ENCODE measurements at places on chromosomes 11 and 22.

DNA sequence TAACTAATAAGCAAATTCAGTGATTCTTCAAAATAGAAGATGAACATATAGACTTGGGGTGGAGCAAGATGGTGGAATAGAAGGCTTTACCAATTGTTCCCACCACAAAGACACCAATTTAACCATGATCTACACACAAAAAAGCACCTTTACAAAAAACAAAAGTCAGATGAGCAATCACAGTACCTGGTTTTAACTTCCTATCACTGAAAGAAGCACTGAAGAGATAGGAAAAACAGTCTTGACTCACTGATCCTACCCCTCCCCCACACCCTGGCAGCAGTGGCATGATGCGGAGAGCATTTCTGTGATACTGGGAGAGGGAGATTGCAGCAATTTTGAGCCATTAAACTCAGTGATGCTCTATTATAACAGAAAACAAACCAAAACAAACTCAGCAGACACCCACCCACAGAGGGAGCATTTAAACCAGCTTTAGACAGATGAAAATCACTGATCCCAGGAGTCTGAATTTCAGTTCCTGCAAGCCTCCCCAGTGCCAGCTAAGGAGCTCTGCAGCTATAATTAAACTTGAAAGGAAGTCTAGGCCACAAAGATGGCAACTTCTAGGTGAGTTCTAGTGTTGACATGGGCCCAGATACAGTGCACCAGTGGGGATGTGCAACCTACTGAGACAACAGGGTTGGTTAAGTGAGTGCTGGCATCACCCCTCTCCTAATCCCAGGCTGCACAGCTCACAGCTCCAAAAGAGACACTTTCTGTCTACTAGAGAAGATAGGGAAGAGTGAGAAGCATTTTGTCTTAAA, 161.8 kb upstream of the GRIA4 start:
- no peak for DNase-seq

DNA sequence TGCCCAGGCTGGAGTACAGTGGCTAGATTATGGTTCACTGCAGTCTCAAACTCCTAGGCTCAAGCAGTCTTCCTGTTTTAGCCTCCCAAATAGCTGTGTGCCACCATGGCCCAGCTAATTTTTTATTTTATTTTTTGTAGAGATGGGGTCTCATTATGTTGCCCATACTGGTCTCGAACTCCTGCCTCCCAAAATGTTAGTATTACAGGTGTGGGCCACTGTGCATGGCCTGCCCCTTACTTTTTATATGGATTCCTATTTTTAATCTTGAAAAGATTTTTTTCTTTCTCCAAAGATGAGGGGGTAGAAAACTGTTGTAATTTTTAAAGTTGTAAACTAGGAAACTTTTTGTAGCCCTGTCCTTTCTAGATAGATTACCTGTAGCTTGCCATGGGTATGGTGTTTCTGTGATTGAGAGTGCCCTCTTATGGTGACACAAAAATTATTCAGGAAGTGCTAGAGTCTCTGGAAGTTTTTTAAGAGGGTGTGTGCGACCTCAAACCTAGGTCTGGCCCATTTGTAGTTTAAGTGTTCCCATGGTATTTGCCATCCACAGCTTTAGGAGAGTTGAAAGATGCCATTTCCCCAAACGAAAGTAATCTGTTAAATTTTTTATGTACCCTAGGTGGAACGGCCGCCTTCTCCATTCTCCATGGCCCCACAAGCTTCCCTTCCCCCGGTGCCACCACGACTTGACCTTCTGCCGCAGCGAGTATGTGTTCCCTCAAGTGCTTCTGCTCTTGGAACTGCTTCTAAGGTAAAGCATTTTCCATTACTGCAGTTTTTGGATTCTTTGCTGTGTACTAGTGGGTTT, 32.4 kb downstream of the MCAM start:
- DNase-seq = no peak

DNA sequence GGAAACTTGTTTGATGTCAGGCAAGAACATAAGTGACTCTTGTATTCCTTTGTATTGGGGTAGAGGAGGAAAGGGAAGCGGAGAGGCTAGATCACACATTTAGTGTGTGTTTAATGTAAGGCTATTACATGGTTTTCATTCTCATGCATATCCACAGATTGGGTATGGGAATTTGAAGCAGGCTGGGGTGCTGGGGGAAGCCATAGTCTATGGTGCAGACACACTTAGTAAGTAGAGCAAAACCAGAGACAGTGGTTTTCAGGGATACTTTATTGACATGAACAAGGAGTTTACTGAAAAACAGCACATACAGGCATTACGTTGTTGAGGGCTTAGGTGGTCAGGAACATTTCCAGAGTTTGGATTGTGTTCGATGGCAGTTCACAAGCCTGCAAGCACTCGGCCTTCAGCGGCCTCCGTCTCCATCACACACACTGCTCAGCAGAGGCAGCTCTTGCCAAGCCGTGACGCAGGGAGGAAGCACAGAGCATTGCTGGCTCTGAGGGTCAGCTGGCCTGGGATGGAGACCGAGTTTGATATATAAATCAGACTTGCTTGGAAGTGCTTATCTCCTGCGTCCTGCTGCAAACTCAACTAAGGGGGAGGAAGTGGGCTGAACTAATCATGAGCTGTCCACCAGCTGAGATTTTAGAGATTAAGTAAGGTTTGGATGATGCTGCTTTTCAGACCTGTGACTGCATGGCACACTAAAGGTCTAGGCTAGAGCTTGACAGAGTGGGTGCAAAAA, 25.3 kb downstream of the SCN3B start:
- DNase-seq = peak; percentile 33

DNA sequence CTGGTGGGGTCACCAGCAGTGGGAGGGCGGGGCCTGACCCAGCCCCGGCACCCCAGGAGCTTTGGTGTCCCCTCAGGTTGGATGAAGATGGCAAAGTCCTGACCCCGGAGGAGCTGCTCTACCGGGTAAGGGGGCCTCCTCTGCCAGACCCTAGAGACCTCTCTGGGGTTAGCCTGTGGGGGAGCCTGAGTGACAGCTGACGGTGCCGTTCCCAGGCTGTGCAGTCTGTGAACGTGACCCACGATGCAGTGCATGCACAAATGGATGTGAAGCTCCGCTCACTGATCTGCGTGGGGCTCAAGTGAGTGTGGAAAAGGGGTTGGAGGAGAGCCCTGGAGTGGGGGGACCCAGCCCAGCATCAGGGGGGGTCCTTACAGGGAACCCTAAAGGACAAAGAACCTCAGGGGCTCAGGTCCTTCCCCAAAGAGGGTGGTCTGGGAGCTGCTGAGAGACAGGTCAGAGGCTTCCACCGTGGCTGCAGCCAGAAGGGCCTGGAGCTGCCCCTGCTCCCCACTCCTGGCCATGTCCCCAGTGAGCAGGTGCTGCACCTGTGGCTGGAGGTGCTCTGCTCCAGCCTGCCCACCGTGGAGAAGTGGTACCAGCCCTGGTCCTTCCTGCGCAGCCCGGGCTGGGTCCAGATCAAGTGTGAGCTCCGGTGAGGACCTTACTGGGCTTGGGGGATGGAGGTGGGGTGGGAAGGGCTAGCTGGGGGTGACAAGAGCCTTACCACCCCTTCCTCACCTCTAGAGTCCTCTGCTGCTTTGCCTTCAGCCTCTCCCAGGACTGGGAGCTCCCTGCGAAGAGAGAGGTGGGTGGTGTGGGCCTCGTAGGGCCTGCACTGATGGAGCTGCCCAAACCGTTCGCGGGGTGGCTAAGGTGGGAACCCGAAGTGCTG, 38.6 kb downstream of the SGSM3 start:
- DNase-seq = no peak

- DNase-seq = no peak
Measured at GRCh38 chr11:14611939-14612338, 31.7 kb upstream of the PDE3B start.

DNA sequence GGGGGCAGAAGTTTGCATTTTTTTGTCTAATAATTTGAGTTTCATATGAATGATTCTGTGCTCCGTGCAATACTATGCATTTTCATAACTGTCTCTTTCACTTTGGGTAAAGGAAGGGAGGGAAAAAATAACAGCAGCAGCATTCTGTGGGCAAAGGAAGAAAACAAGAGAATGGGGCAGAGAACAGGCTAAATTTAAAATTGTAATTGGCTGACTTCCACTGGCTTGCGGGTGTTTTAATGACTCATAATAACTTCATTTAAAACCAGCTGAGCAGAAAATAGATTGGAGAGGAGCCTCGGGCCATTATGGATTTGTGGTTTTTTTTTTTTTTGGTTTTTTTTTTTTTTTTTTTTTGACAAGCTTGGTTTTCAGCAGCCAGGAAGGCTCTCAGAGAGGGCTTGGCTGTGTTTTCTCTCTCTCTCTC, 107.4 kb downstream of the ZBTB16 start:
- DNase-seq = peak; percentile 92

DNA sequence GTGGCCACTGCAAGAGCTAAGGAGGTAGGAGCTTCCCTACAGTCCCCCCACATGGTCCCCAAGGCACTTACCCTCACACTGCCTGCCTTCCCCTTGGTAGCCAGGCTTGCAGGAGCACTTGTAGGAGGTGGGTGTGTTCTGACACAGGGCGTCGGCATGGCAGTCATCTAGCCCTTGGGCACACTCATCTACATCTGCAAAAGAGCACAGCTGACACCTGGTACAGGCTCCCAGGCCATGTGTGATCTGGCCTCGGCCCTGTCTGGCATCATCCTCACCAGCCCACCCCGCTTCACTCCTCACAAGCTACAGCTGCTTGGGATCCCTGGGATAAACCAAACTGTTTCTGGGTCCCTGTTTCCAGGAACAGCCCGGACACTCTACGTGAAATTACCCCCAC, 1.8 kb downstream of the SCUBE2 start:
- no peak for DNase-seq
